Amniotic stem cell (primary cell): ENCODE measurements at places on chromosomes 4 and X.

GRCh38 chr4:105248613-105249012, 101.9 kb downstream of the TET2 start:
- DNase-seq, result no peak

GRCh38 chr4:8582941-8583654, 2.9 kb downstream of the GPR78 start:
- DNase-seq, result no peak

DNA sequence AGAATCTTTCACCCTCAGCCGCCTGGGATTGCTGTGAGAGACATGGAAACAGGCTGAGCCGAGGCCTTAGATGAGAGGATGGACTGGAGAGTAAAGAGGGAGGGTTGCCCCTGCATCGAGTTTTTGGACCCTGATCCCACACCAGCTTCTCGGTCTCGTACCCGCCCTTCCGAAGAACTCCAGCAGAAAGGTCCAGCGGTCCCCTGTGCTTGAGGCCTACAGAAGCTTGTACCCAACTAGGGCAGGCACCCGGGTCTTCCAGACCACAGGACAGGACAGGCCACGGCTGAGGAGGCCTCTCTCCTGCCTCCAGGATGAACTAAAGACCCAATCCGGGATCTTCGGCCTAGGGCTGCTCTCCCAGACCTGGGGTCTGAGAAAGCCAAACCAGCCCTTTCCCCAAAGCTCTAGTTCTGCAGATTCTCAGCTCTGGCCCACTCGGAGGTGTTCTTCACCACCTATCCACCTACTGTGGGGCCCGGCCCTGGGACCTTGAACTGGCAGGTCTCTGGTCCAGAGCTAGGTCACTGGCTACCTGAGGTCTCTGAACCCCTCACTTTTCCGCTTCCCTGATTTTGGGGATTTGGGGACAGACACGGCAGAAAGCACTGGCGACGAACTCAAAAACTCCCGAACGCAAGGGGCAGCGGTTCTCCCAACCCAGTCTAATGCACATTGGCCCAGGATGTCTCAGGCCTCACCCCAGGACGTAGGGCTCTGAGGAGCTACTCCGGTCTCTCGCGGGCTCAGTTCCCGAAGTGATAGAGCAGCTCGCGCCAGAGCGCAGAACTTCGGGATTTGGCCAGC, 1.1 kb downstream of the NKX3-2 start:
- DNase-seq, result no peak

DNA sequence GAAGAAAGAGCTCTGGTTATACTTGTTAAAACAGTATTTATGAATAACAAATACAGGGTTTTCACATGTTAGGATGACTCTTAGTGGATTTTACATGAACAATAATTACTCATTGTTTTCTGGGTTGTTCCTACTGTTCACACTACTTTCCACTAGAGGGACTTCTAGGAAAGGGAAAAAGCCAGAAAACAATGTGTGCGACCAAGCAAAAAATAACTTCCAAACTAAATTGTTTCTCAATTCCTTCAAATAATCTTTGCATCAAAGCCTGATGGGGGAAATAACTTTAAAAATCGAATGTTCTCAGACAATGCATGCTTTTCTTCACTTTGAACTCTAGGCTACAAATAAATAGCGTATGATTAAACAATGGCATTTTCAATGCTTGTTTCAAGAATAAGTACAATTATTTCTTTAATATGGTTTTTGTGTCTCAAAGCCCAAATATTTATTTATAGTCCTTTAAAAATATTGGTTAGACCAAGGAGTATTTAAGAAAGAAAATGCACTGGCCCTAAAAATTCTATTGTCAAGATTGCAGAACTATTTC, 72.1 kb upstream of the ETNPPL start:
- no peak for DNase-seq

- DNase-seq, result no peak
Measured at GRCh38 chr4:78313754-78314120, 237.8 kb upstream of the ANXA3 start.

- DNase-seq, result no peak
Measured at GRCh38 chrX:4710618-4711433, 997.4 kb upstream of the PRKX start.

GRCh38 chr4:54016504-54016903, 47.9 kb downstream of the CHIC2 start:
- DNase-seq, result no peak

DNA sequence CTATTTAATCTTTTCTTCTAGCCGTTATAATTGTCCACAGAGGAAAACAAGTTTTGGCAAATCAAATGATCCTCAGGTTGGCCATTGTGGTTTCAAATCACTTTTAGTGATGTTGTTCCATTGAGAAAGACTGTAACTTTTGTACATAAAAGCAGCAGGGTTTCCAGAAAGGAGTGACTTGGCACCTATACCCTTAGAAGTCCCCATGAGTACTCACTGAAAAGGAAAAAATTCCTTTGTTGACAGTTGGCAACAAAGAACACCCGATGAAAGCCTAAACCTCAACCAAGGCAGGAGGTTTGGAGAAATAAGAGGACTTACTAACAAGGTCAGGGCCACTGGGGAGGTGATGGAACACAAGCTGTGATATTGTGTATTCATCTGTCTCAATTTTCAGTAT, 474.4 kb downstream of the RAPGEF2 start:
- no peak for DNase-seq

GRCh38 chr4:166277401-166277800, 404.4 kb downstream of the TLL1 start:
- no peak for DNase-seq

DNA sequence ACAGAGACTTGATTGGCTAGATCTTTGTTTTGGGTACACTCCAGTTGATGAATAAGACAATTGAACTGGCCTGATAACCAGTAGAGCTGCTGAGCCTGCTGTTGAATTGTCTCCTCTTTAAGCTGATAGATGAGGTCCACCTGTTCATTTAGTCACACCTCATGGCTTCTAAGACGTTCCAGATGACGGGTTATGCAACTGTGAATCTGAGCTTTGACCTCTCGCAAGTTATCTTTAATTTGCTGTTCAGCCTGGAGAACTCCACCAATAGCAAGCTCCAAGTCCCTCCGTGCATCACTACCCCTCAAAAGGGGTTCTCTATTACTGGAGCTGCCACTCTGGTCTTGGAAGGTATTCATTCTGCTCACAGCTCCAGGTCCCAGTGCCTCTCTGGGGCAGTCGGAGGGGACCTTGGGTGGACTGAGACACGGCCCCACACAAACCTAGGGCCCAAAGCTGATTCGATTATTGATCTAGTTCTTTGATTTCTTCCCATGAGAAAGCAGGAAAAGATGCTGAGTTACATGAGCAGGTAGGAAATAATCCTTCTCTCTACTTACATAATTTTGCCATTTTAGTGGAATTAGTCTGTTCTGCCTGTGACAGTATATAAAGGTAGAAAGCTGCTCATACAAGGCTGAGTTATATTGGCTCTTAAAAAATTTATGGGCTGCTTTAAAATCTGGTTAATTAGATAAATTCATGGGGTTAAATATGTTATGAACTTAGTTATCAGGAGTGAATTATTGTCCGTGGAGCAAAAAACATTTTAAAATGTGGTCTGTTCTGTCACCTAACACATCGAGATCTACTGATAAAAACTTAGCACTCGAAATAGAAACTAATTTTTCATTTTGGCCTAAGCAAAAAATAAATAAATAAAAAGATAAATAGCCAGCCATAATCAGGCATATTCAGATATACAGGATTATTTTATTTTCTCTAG, 6.8 kb downstream of the MMAA start:
- DNase-seq, result no peak

GRCh38 chrX:132501606-132502005, 12.8 kb upstream of the MBNL3 start:
- no peak for DNase-seq

DNA sequence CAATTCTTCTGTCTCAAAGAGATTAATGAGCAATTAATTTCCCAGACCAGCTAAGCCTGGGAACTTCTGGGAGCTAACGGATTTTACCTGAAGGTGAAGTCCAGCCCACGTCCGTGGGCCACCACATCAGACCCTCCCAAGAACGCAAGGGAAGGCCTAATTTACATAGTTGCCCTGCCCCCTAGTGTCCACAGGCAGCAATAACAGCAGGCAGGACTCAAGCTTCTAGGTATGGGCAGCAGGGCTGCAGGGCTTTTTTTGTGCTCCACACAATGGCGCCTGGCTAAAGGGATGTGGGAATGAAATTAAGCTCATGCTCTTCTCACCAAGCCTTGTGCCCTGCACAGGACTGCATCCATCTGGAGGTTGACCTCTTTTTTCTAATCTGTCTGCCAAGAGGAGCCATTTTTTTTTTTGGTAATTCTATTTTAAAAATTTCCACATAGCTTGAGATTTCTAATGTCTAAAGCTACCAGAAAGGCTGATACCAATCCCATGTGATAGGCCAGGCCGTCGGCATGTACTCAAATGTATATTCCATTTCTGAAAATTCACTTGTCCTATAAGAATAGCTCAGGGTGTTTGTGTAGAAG, 111.9 kb upstream of the TMEM164 start:
- no peak for DNase-seq

GRCh38 chr4:95515589-95515988, 33.2 kb downstream of the UNC5C start:
- no peak for DNase-seq

GRCh38 chrX:117982694-117983392, 133.8 kb downstream of the KLHL13 start:
- no peak for DNase-seq

- DNase-seq, result no peak
Measured at GRCh38 chr4:124535003-124535402, 177.5 kb downstream of the ANKRD50 start.

DNA sequence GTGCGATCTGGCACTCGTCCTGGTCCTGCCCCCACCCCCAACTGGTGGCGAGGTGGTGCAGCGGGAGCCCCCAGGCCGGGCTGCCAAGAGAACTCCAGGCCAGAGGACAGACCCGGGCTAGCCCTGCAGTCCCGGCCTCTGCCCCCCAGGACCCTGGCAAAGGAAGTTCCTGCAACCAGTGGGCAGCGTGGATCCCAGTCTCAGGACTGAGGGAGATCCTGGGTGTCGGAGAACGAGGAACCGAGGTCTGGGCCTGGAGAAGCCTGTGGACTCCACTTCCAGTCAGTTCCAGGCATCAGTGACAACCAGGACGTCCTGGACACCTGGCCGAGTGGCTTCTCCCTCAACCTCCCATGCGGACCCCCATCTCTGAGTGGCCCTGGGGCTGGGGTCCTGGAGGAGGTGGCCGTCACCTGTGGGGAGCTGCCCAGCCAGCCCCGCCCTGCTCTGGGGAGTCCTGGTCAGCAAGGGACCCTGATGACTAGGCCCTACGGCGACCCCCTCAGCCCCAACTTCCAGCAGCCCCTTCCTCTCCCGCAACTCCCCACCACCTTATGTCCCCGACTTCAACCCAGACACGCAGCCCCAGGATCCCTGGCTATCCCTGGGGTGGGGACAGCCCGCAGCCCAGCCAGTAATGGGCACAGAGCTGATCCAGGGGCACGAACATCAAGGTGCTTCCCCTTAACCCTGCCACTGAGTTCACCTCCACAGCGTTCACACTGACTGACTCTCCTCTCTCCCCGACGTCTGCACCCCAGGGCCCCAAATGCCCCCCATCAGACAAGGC, 53.7 kb upstream of the NKX1-1 start:
- no peak for DNase-seq

DNA sequence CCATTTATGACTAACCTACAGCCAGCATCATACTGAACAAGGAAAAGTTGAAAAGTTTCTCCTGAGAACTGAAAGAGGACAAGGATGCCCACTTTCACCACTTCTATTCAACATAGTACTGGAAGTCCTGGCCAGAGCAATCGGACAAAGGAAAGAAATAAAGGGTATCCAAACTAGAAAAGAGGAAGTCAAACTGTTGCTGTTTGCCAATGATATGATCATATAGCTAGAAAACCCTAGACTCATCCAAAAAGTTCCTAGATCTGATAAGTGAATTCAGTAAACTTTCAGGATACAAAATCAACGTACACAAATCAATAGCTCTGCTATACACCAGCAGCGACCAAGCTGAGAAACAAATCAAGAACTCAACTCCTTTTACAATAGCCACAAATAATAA, 64.5 kb downstream of the CENPC start:
- no peak for DNase-seq

DNA sequence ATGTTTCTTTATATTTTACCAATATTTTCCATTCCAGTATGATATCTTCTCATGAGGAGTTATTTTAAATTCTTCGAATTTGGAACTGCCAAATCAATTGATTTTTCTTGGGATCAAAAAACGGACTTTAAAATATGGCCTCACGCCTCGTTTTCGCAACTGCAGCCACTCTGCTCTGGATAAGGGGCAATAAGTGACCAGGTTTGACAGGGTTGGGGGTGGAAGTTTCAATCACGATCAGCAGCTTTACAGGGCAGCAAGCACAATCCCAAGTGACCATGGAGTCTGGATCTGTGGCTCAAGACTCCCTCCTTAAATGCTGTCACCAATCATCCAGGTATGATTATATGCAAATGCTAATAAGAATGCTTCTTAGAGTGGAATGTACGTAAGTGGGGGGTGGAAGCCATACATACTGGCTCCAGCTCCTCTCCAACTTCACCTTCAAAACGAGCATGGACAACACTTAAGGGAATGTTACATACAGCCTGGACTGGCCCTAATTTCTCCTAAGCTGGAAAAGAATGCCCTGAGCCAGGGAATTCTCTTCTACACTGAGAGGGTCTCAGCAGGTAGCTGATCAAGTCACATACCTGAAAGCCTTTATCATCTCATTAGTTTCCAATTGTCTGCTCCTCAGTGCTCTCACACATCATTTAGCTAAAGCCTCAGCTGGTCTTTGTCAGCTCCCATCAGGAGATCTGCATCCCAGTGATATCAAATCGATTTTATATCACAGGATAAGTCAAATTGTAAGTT, 176.9 kb upstream of the DCAF8L1 start:
- no peak for DNase-seq

GRCh38 chrX:118508635-118509034, 13.0 kb downstream of the DOCK11 start:
- no peak for DNase-seq

DNA sequence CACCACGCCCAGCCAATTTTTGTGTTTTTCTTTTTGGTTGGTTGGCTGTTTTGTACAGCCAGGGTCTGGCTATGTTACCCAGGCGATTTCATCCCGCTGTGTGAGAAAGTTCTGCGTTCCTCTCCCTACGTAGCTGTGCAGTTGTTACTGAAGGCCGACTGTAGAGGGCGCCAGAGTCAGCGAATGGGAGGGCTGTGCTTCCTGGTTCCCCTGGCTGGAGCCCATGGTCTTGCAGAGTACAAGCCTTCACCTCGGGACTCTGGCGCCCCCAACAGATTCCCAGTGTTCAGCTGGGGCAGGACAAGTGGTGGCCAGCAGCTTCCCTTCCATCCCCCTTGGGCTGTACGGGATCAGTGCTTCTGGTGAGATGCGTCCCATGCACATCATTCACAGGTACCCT, 5.6 kb upstream of the CT45A1 start:
- DNase-seq, result no peak
